ENCODE measurements at places on chromosomes 7 and 10.

- DNase-seq: no peak
These were observed 22.6 kb upstream of the PDGFA start for GRCh38 chr7:542131-542712.

DNA sequence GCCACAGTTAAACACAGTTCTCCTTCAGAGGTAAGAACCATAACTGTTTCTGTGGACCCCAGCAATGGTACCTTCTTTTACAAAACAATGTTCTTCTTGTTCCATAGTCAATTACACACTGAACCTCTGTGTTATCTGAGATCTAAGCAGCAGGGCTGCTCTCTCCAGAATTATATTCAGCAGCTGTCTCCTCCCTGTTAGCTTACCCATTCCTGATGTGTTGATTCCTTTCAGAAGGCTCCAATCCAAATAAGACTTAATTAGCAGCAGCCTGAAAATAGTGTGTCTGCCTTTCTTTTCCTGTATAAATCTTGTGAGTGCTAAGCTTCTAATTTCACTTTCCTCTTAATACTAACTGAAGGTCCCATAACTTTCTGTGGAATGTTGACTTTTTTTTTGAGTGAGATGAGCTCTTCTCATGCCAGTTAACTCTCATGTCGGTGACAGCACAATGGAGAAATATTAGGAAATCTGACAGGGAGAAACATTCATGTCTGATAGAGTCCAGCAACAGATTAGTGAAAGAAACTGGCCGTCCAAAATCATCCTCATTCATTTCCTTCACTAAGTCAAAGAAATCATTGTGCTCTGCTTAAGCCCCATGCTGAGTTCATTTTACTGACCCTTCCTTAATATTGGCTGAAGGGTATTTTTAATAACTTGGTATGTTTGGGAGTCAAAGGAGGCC, 226.5 kb downstream of the PRKG1 start:
- DNase-seq: no peak

DNA sequence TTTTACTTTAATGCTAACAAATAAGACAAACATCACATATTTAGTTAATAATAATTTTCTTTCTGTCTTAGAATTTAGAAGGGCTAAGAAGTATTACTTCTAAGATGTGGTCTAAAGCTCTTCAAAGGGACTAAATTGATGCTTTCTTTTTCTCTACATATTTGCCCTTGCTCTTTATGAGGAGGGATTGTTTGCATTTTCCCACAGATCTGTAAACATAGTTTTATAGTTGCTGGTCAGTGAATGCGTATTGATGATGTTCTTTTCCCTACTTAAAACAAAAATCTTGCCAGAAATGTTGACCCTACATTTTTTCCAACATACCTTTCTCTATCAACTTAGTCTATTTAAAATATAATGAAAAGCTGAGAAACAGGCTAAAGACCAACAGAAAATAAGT, 372.4 kb upstream of the LRGUK start:
- no peak for DNase-seq

DNA sequence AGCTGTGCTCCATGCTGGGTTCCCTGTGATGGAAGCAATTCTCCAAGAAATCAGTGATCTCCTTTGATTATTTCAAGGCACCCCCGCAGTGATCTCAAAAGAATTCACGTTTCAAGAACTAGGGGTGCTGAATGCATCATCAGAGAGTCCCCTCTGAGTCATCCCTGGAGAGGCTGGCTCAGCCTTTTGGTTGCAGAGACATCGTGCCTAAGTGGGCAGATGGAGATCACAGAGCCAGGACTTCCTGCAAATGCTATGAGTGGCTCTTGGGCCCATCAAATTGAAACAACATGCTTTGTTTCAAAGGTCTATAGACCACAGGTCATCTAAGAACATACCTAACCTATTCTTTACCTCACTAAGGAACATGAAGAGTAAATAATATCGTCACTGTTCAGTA, 41.5 kb upstream of the PLEKHA1 start:
- no peak for DNase-seq

DNA sequence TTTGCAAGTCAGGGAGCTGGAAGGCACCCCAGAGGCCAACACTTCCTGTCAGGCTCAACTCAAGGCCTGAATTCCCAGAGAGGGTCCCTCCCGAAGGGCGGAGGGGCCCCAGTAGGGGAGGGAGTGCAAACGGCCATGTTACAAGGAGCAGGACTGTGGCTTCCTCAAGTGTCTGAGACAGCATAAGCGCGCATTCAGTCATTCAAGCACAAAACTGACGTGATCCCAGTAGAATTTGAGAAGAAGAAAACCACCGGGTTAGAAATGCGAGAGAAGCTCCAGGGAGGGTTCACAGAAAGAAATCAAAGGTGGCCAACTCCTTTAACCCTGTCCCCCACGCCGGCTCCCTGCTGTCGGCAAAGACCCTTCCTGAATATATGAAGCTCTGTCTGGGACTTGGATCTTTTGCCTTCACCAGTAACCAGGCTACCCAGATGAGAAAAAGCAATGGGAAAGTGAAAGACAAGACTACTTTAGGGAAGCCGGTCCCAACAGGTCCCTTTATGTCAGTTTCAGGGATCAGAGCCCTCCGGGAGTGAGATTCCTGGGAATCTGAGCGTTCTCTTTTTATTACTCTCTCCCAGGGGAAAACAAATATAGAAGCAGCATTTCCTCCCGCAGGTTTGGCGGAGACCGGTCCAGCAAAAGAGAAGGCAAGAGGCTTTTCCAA, 1.3 kb downstream of the AFAP1L2 start:
- no peak for DNase-seq

DNA sequence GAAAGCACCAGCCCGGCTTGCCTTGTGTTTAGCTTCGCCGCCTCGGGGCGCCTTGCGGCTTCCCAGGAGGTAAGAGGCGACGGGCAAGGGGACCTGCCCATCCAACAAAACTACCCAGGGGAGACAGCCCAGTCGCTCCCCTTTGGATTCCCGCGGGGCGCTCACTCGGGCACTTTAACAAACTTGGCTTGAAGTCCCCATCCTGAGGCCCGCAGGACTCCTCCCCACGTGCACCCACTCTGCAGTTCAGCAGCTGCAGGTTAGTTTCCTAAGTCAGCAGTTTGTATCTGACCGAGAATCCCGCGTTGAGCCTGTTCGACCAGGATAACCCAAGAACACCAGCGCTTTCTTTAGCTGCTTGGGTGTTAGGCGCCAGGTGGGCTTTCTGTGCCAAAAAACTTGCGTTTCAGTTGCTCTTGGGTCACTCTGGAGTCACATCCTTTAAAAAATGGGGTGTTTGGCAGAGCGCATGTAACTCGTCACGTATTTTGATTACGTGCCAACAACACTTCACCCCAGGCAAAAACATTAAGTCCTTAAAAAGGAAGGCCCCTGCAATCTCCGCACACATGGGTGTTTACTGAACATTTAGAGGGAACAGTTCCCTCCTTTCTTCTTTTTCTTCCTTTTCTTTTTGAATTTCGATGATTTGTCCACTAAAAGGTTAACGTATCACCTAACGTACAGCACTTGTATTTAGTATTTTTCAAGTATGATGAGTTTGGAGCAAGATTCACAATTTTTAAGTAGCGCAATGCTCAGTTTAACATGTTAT, 876 bp downstream of the DNAH11 start:
- DNase-seq: no peak

DNA sequence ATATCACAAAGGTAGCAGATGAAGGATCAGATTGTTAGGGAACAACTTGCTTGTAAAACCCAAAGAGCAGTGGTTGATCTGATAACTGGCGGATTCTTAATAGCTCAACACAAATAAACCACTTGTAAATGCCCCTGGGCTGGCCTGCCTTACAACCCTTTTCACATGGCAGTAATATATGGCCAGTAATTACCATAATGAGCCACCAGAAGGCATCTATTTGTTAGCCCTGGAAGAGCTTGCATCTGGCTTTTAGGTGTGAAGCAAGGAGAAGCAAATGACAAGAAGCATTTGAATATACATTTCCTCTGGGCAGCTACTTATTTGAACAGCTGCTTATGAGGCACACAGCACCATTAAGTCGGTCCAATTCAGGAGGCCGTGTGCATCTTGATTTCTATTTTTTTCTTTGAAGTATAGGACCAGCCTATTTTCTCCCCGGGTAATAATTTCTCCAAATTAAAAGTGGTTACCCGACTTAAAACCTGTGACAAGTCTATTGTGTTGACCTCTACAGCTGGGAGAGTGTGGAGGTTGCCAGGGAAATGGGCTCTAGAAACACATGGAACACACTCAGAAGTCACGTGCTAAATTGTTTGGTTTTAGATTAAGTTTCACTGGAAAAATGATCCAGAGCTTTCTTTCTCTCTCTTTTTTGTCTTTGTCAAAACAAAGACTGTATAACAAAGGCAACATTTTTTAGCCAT, 113.4 kb downstream of the SEM1 start:
- no peak for DNase-seq

- DNase-seq: no peak
These were observed 89.2 kb upstream of the FGL2 start for GRCh38 chr7:77288676-77289320.
